Stimulated activated CD8-positive, alpha-beta memory T cell treated with anti-CD3 and anti-CD28 coated beads, Interleukin-4, amount 100 ng/mL, for 1 hour (primary cell): ENCODE measurements at places on chromosomes 6 and 20.

GRCh38 chr20:43824309-43825050 is 90.2 kb upstream of the TOX2 start:
- DNase-seq, result no peak

DNA sequence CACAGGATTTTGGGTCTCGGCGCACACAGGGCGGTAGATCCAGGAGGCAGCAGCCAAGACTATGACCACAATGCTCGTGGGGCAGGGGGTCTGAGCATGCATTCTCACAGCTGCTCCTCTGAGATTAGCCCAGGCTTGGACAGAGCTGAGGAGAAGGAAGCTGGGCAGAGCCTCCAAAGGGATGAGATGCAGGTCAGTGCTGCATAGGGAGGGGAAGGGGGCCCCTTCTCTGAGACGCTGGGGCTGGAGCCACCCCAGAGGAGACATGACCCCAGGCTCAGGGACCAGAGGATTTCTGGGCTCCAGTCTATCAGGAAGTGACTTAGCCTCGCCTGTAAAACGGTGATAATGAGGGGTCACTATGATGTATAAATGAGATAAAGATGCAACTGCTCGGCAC is 93.9 kb downstream of the BFSP1 start:
- DNase-seq, result no peak

DNA sequence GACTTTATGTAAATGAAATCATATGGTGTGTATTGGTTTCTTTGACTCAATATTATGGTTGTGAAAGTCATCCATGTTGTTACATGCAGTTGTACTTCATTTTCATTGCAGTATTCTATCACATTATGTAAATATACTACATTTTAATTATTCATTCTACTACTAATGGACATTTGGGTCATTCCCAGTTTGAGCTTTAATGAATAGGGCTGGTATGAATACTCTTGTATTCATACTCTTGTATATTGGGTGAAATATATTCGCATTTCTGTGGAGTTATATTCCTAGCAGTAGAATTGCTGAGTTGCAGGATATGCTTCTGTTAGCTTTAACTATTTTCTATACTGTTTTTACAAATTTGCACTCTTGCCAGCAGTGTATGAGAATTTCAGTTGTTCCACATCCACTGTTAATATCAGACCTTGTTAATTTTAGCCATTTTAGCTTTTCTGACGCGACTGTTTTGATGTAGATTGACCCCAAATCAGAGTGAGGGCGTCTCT is 944.3 kb downstream of the KIF16B start:
- no peak for DNase-seq

DNA sequence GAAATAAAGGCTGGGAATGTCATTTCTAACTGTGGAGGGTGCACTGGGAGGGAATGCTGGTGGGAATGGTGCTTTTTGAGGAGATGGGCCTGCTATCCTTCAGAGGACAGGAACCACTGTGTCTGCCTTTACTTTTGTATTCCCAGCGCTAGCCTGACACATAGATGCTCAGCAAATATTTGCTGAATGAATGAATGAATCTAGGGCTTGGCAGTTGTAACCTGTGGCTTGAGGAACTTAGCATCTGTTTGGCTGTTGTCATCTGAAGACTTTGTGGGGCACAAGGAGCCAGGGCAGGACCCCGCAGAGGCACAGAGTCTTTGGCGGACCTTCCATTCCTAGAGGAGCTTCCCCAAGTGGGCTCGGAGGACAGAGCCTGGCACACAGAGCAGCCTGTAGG is 6.1 kb downstream of the TOX2 start:
- no peak for DNase-seq

DNA sequence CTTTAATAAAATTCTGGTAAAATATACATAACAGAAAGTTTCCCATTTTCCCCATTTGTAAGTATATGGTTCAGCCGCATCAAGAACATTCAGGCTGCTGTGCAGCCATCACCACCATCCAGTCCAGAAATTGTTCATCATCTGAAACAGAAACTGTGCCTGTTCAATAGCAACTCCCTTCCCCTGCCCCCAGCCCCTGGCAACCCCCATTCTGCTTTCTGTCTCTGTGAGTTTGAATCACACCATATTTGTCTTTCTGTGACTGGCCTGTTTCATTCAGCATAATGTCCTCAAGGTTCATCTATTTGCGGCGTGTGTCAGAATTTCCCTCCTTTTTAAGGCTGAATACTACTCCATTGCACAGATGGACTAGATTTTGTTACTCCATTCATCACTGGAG is 19.1 kb downstream of the VSTM2L start:
- DNase-seq, result no peak

GRCh38 chr20:57190536-57191264 is 75.7 kb downstream of the BMP7 start:
- DNase-seq, result no peak

DNA sequence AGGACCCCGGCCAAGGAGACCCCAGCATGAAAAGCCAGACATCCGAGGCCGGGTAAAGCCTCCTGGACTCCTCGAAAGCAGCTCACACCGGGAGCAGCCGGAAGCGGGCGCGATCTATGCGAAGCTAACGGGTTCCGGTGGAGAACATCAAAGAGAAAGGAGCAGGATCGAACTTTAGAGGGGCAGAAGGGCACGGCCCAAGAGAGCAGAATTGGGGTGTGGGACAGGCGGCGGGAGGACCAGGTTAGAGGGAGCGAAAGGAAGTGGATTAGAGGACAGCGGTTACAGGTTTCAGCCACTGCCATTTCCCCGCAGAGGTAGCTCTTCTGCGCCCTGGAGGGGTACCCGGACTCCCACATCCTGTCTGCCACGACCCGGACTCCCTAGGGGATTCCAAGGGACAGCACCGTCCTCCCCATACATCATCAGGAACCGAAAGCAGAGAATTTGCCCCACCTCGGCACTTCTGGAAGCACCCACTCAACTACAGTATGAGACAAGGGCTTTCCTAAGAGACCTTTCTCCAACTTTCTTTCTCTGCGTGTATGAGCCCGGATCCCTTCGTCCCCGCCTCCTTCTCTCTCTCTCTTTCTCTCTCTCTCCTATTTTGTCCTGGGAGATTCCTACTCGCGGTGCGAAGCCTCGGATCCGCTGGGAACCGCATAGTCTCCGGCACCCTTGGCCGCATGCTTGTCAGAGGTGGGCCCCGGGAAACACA is 507 bp upstream of the VGLL2 start:
- DNase-seq, result no peak

- no peak for DNase-seq
These were observed 263.6 kb downstream of the CD83 start for GRCh38 chr6:14380901-14381828.

DNA sequence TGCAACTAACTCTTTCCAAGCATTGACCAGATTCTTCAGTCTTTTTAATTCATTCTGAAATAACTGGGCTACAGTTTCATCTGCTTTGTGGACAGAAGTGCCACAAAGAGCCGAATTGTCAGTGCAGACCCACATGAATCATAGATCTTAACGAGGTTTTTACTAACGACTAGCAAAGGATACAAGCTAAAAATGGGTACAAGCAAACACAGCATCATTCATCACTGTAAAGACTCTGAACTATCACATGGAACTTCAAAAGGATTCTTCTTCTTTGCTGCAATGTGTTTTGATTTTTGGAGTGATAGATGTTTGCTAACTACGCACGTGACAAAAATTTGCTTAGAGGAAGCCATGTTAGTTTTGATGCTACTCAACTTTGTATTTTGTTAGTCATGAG is 227.1 kb downstream of the ESR1 start:
- no peak for DNase-seq

DNA sequence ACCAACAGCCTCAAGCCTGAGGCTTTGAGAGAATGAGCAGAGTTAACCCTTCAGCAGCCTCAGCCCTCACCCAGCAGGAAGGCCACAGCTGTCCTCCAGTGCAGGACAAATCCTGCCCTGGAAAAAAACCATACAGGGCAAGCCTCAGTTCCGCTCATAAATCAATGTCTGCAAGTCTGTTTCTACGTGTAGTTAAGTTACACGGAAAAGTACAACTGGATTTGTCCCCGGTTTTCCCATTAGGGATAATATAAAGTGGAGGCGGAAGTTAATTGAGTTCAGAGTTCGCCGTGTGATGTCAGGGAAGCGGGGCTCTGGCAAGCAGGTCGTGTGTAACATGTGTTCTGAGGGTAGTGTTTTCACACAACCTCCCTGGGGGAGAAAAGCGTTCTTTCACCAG is 44.2 kb upstream of the EYA2 start:
- DNase-seq, result no peak

GRCh38 chr20:33337531-33338165 is 54.6 kb downstream of the BPIFB1 start:
- DNase-seq, result no peak

- DNase-seq, result no peak
These were observed 6.6 kb downstream of the TREML2 start for GRCh38 chr6:41194386-41194785.

DNA sequence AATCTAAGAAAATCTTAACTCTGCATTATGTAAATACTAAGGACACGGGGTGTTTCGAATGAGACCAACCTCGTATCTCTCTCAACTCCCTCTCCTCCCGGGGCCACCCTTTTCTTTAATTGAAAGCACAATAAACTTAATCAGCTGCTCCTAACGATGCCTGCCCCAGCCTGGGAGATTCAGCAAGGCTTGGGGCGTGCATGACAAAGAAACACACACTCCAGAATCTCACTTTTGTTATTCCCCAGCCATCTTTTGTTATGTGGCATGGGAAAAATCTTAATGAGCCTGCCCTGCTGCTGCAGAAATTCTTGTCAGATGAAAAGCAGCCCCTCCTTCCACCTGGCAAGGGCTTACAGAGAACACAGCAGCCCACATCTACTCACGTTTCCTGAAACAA is 117.4 kb downstream of the TTLL2 start:
- DNase-seq, result no peak

DNA sequence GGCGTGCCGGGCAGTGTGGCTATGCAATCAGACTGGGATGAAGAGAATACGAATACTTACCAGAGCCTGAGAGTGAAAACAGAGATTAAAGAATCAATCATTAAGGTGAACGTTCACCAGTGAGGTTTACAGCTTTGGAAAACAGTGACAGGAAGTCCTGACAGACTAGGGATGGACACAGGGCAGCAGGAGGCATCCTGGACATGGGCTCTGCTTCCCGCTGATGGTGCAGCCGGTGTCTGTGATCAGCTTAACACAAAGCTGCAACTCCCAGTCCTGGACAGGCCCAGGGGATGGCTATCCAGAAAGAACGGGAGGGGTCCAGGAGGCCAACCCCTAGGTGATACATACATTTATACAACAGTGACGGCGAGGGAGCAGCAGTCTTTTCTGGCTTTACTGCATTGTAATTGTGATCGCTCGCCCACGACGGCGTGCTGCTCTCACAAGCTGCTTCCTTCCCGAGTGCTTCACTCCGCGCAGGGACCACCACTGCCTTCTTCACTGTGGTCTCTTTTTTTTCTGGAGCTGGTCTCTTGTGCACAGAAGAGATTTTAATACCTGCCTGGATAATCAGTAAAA is 20.7 kb downstream of the DIDO1 start:
- no peak for DNase-seq

DNA sequence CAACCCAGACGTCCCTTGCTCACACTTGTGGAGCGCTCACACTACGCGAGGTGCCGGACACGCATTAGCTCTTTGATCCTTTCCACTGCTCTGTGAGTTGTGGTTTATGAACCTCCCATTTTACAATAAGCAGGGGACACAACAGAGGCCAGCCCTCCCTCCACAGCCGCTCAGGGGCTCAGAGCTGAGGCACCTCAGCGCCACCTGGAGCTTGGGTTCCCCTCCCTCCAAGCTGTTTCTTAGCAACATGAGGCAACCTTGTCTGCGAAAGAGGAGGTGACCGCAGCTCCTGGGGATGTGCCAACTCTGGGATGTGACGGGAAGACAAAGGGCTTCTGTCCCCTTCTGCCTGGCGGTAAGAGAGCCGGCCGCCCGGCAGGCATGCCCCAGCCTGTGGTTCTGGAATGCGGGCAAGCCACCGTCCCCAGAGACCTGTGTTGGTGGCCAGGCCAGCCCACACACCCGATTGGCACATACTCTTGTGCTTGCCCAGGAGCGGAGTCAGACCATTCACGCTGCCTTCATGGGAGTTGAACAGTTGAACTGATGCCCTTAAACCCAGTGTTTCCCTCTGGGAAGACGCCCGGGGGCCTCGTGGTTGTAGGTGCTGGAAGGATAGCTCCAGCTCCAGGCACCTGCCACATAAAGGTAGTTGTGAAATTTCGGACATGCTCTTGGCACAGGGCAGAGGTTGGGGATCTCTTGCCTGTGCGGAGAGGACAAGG is 44.5 kb downstream of the RBM38 start:
- no peak for DNase-seq

- DNase-seq, result no peak
These were observed 5.3 kb downstream of the TP53TG5 start for GRCh38 chr20:45372646-45373352.

DNA sequence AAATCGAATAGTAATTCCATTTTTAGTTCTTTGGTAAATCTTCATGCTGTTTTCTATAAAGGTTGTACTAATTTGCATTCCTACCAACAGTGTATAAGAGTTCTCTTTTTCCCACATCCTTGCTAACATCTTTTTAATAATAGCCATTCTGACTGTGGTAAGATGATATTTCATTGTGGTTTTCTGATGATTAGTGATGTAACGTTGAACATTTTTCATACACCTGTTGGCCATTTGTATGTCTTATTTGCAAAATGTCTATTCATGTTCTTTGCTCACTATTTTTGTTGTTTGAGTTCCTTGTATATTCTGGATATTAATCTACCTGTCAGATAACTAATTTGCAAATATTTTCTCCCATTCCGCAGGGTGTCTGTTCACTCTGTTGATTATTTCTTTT is 64.5 kb downstream of the LIN28B start:
- DNase-seq, result no peak

DNA sequence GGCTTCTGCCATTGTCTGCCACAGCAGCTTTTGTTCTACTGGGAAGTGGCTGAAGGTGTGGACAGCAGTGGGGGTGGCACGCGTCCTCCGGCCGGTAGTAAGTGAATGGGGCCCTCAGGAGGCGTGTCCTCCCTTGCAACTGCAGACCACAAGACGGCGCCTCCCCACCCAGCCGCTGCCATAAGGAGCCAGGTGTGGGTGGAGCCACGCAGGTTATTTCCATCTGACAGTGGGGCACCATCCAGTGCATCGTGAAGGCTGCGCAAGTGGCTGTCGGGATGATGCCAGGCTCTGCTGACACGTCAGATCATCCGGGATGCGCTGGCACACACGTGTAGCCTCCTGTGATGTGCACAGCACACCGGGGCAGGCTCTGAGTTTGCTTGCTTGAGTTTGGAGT is 379.7 kb downstream of the CDH4 start:
- no peak for DNase-seq
